Stimulated activated CD8-positive, alpha-beta memory T cell treated with anti-CD3 and anti-CD28 coated beads, Interleukin-15, amount 100 ng/mL, for 24 hours (primary cell): ENCODE measurements at places on chromosomes 12 and 14.

DNA sequence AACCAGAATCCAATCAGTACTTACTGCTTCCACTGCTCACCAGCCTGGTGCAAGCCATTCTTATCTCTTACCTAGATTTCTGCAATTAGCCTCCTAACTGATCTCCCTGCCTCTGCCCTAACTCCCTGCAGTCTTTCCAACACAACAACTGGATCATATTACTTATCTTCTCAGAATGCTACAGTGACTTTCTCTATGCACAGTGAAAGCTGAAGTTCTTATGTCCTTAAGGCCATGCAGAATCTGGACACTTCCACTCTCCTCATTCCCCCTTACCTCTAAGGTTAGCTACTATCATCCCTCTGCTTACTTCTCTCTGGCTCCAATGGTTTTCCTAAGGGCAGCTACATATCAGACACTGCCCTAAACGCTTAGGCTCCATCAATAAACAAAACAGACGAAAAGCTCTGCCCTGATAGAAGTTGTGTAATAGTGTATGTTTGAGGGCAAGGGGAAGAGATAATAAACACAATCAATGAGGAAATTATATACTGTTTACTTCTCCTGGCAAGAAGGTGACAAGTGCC is 4.0 kb downstream of the KTN1 start:
- no peak for DNase-seq

DNA sequence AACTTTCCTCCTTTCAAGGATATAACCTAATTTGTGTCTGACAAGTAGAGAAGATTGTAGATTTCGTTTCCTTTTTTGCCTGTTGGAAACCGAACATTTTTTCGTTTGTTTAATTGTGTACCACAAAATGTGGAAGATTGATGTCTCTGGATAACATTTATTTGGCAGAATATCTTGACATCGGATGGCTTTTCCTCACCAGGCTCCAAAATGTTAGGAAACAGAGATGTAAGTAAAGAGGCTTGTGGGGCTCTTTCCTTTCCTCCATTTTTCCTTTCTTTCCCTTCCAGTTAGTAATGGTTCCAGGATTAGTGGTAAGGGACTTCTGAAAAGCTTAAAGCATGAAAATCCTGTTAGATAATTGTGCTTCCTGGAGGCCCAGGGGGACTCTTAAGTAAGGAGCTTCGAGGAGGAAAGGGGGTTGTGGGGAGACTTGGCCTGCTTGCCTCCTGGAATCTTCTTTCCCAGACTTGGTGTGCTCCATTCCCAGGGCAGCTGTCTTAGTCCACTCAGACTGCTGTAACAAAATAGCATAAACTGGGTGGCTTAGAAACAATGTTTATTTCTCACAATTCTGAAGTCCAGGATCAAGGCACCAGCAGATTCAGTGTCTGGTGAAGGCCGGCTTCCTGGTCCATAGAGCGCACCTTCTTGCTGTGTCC is 243.1 kb upstream of the PWP1 start:
- no peak for DNase-seq

DNA sequence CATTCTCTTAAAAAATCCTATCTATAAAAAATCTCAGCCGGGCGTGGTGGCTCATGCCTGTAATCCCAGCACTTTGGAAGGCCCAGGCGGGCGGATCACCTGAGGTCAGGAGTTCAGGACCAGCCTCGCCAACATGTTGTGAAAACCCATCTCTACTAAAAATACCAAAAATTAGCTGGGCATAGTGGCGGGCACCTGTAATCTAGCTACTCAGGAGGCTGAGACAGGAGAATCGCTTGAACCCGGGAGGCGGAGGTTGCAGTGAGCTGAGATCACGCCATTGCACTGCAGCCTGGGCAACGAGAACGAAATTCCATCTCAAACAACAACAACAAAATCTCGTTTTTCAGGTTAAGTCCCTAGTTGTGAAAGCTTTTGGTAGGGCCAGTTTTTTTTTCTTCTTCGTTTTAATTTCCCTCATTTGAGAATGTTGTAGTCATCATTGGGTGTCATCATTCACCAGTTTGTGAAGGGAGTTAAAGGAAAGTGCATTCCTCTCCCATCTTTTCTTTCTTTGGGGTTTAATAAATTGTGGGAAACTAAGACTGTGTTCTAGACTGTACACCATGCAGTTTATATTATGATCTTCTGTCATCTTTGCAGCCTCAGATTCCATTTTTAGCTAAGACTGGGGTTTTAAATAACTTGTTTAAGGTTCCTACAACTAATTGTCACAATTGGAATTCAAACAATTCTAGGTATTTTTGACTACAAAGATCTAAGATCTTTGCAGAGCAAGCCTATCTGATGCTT is 23.9 kb downstream of the MDM2 start:
- no peak for DNase-seq

- no peak for DNase-seq
Measured at GRCh38 chr14:50008562-50008961, 107.8 kb downstream of the VCPKMT start.

- no peak for DNase-seq
Measured at GRCh38 chr12:57460841-57461275, 1.3 kb downstream of the GLI1 start.

GRCh38 chr14:101571004-101571403 is 9.7 kb downstream of the DIO3 start:
- DNase-seq: no peak

DNA sequence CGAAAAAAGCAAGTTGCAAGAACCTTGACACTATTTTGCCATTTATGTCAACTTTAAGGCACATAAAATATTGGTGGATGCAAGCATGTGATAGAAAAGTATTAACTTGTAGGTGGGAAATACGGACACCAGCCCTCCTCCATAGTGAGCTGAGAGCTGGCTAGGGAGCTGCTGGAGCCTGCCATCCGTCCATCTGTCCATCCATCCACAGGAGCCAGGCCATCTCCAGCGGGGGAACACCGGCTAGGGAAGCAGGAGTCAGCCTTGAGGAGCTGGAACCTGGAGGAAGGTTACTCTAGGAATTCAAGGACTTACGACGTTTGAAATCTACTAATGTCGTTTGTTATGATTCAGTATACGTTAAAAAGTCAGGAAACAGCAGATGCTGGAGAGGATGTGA is 120.7 kb upstream of the C14orf180 start:
- no peak for DNase-seq
